ENCODE measurements at places on chromosomes 13 and 19. TPM values are rescaled to one million over a fixed set of nuclear protein-coding genes. Genes with fewer than 3 reads are reported as not detected.

Gene JUND
- total RNA-seq = 311 TPM

Gene ZNF181
- 4.5 TPM for total RNA-seq

Gene TUBA3C
- not detected for total RNA-seq

Gene OR4F17
- total RNA-seq = not detected

Gene KRTDAP
- total RNA-seq = not detected

DNA sequence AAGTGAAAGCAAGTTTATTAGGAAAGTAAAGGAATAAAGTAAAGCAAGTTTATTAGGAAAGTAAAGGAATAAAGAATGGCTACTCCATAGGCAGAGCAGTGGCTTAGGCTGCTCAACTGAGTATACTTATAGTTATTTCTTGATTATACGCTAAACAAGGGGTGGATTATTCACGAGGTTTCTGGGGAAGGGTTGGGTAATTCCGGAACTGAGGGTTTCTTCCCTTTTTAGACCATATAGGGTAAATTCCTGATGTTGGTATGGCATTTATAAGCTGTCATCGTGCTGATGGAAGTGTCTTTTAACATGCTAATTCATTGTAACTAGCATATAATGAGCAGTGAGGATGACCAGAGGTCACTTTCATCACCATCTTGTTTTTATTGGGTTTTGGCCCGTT is 194.3 kb downstream of the DLEU7 start:
- DNase-seq = no peak

GRCh38 chr13:99258946-99259345 is 767 bp upstream of the GPR18 start:
- no peak for DNase-seq

All from activated CD4-positive, alpha-beta T cell treated with anti-CD3 and anti-CD28 coated beads for 36 hours (primary cell).